ENCODE measurements at places on chromosomes 11 and 22.

DNA sequence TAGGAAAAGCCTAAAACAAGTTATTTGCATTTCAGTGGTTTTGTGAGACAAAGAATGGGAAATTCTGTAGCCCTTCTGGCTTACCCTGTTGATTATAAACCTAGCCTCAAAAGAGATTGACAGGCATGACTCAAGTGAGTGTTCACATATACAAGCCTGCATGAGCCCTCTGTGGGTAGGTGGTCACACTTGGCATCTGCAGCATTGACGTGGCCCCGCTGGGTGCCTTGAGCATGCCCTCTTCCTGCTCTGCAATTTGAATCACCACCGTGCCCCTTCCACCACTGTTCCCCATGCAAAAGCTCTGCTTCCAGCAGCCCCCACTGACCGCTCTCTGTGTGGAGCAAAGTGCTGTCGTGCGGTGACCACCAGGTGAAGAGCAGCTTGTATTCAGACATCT, 21.0 kb upstream of the ADSL start:
- DNase-seq, result no peak

DNA sequence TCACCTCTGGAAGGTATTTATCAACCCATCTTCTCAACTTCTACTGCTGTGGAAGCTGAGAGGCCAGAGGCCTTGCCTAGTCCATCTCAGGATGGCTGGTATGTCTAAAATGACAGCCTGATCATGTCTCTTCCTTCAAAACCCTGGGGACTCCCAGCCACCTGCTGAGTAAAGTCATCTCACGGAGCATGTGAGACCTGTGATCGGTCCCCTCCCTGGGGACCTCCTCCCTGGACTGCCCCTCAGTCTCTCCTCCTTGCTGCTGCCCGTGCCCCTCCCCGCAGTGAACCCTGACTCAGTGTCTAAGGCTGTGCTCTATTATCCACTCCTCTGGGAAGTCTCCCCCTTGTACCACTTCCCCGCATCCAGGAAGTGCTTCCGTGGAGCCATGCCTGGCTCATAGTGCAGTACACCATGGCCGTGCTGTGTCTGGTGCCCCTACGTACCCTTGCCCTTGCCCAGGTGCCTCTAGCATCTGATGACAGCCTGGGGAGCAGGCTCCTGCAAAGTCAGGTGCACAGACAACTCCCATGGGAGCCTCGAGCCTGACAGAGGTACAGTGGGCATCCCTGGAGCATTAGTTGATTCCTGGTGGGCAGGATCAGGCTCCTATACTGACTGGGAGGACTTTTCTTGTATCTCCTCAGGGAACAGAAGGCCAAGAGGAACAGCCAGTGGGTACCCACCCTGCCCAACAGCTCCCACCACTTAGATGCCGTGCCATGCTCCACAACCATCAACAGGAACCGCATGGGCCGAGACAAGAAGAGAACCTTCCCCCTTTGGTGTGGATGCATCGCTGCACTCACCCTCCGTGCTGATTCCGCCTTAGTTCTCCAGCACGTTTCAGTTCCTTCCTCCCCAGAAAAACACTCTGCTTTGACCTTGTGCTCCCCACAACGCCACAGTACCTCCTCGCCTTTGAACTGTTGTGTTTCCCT, 13.8 kb downstream of the SMARCB1 start:
- no peak for DNase-seq

DNA sequence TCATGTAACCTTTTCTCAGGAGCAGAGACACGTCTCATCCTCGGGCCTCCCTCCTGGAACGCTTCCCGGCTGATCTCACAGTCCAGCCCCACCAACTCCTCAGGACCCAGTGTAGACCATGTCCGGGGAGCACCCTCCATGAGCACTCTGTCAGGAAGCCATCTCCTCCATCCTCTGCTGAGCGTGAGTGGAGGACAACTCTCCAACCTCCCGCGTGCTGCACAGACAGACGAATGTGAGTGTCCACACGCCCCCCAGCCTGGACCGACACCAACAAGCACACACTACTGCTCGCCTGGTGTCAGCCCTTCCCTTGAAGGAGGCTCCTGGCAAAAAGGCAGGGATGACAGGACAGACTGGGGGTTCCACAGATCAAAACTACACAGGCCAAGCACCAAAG, 86.6 kb downstream of the SHANK2 start:
- no peak for DNase-seq

DNA sequence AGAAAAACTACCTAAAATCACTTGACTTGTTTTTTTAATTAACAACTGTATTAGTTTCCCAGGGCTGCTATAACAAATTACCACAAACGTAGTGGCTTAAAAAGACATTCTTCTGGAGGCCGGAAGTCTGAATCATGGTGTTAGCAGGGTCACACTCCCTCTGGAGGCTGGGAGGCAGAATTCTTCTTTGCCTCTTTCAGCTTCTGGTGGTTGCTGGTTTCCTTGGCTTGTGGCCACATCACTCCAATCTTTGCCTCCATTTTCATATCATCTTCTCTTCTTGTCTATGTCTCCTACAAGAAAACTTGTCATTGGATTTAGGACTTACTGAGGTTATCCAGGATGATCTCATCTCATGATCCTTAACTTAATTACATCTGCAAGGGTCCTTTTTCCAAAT, 7.4 kb upstream of the INCENP start:
- DNase-seq, result no peak

- no peak for DNase-seq
Measured at GRCh38 chr11:2091786-2092463, 47.3 kb downstream of the IGF2 start.

DNA sequence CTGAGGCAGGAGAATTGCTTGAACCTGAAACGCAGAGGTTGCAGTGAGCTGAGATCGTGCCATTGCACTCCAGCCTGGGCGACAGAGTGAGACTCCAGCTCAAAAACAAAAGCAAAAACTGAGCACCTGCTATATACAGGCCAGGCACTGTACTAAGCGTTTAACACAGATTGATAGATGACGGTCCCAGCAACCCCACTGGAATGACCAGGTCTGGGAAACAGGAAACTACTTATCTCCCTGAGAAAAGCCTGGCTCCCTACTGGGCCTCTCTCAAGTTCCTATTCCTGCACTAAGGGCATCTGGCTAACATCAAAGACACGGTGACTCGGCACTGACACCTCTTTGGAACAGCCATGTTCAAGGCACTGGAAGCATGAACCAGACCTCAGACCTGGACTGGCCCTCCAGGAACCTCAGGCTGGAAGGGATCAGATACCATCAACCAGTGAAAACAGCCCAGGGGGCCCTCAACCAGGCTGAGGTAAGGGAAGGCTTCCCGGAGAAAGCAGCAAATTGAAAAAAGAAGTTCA, 16.6 kb downstream of the ARAP1 start:
- DNase-seq, result no peak

- no peak for DNase-seq
Measured at GRCh38 chr11:119130662-119131061, 9.3 kb downstream of the HINFP start.

- no peak for DNase-seq
Measured at GRCh38 chr11:5489576-5490357, 1.3 kb downstream of the OR52D1 start.

GRCh38 chr11:82465481-82465880, 268.2 kb downstream of the FAM181B start:
- no peak for DNase-seq

DNA sequence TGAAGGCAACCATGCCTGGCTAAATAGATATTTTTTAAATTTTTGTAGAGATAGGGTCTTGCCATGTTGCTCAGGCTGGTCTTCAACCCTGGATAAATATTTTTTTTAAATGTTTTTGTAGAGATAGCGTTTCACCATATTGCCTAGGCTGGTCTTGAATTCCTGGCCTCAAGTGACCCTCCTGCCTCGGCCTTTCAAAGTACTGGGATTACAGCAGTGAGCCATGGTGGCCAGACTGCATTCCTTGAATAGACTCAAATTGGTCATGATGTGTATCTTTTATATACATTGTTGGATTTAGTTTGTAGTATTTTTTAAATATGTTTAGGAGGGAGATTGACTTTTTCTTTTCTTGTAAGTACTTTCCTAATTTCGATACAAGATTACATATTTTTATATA, 325.7 kb upstream of the C11orf87 start:
- no peak for DNase-seq

GRCh38 chr11:48014917-48015316, 34.6 kb downstream of the PTPRJ start:
- no peak for DNase-seq
